ENCODE measurements at places on chromosomes 1 and 21. TPM values are rescaled to one million over a fixed set of nuclear protein-coding genes. Genes with fewer than 3 reads are reported as not detected.
A peak's percentile ranks its signal among the peaks of the same experiment; 100 is the strongest.

Gene OR2M3
- not detected for total RNA-seq

GRCh38 chr1:164693564-164694359 lies 134.8 kb downstream of the PBX1 start:
- no peak for DNase-seq

DNA sequence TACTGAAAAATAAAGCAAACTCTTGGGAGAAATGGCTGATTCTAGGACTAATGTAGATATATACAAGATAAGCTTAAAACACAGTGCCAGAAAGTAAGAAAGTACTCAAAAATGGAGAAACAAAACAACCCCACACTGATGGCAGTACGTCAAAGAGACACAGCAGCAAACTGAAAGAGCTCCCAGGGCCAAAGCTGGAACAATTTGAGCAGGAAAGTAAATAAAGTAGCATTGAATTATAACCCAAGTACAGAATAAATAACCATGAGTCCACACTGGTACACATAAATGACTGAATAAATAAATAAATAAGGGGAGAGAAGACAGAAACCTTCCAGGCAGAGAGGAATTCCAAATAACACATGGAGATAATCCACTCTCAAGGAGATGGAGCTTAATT lies 120.9 kb downstream of the GLUL start:
- no peak for DNase-seq

DNA sequence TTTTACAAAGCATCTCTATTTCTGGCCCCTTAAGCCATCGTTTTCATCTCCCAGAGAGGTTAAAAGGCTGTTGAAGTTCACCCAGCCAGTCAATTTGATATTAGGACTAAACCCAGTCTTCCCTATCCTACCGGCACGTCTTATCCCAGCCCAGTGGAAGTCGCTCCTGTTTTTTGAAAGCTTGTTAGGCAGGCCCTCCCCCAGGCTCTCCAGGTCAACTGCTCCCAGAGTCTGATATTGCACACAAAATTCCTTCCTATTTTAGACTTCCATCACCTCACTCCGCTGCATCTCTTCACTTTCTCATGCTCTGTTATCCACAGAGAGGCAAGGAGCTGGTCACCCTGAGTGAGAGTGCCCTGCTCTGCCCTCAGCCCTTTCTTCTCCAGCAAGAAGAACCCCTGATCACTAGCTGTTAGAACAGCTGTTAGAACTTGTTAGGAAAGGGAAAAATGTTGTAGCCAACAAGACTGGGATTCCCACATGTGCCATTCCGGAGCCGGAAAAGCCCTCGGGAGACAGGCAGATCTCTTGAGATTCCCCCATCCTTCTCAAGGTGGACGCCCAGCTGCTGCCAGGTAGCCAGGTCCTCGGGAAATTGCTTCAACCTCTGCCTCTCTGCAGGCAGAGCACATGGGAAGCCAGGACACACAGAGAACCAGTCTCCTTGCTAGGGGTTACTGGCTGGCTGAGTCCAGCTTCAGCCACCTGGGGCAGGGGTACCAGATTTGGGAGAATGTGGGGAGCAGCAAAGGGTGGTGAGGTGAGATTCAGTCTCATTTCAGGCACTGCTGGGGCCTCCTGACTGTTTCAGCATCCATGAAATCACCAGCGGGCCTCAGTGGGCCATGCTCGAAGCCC lies 25.7 kb downstream of the PLXNA2 start:
- DNase-seq = no peak

GRCh38 chr1:203985676-203986075 lies 87.2 kb upstream of the SOX13 start:
- peak; percentile 74 for DNase-seq

- no peak for DNase-seq
Observed at GRCh38 chr1:27536767-27537166, 46.8 kb upstream of the WASF2 start.

GRCh38 chr21:42532466-42533181 lies 19.0 kb downstream of the SLC37A1 start:
- DNase-seq = no peak

DNA sequence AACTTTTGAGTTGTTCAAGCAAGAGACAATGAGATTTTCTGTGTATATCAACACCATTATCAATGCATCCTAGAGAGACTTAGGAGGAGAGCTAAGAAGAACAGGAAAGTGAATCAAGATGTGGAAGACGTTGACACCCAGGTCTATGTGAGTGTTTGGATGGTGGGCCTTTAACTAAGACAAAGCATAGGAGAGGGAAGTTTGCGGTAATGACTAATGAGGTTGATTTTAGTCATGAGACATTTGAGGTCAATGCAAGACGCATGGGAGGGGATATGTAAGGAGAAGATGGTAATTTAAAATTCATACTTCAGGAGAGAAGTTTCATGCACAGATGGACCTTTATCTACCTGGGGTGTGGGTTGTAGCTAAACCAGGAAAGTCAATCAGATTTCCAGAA lies 269.6 kb downstream of the VAV3 start:
- DNase-seq = no peak

Gene IGSF5
- total RNA-seq = not detected

- DNase-seq = no peak
Observed at GRCh38 chr1:154524881-154525280, 22.7 kb upstream of the SHE start.

DNA sequence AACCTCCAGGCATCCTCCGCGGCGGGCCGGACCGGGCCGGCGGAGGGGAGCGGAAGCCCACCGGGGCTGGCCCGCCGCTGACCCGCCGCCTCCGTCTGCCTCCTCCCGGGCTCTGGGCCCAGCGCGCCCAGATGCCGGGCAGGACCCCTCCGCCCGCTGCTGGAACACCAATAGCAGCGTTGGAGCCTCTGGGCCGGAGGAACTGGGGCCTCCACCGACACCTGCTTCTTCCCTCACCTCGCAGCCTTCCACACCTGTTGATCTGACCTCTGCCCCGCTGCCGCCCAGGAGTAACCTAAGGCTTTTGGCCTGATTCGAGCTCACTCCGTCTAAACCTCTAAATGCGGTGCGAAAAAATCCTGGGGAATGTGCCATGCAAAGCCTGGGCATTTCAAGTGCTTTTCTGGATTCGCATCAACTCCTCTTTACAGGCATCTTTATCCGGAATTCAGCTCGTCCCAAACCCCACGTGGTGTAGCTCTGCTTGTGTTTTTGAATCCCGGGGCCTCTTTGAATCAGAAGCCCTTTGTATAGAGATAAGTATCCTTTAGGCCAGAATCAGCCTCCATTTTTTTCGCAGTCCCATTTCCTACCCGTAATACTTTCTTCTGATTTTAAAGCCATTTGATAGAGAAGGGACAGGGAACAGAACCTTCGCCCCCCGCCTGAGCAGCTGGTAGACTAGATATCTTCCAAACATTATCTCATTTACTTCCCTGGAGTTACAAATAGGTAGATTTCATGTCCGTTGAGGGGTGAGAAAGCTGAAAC lies 680 bp upstream of the CNN3 start:
- no peak for DNase-seq

Gene TCP10L
- total RNA-seq = 1.7 TPM

DNA sequence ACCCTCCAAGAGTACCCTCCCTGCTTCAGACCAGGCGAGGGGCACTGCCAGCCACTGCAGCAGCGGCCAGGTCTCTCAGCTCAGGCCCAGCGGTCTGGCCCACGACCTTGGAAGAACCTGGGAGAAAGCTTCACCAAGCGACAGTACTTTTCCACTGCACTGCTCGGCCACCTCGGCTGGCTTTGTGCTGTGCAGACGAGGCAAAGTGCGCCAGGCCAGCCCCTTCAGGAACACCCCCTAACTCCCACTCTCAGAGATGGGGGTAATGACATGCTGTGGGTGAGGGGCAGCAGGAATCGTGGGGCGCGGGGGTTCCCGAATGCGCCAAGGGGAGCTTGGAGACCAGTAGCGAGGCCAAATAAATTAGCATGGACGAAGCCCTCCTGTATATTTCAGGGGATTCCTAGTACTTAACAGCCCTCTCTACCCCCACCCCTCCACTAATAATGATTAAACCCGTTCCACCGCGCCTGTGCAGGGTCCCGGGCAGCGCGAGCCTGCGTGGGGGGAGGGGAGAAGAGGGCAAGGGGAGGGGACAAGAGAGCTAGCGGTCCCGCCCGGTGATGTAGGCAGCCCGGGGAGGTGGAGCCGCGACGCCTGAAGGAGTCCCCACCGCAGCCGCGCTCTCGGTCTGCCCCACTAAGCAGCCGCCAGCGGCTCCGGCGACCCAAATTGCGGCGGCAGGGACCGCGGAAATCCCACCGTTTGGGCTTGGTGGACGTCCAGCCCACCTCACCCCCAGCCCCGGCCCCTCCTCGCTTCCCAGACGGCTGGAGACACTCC lies at the start of gene FAM43B:
Gene FAM43B, plus strand, starts transcription at position 629 of the 783 bp plus-strand sequence. CDS start 401 bp downstream, outside the sequence.
- no peak for DNase-seq

GRCh38 chr1:52531249-52531872 lies 21.5 kb downstream of the TUT4 start:
- no peak for DNase-seq

GRCh38 chr1:179175011-179175841 lies 54.3 kb downstream of the ABL2 start:
- DNase-seq = no peak

Gene SORT1
- total RNA-seq = 92.6 TPM

GRCh38 chr1:186541003-186541402 lies 80.1 kb upstream of the PDC start:
- no peak for DNase-seq

DNA sequence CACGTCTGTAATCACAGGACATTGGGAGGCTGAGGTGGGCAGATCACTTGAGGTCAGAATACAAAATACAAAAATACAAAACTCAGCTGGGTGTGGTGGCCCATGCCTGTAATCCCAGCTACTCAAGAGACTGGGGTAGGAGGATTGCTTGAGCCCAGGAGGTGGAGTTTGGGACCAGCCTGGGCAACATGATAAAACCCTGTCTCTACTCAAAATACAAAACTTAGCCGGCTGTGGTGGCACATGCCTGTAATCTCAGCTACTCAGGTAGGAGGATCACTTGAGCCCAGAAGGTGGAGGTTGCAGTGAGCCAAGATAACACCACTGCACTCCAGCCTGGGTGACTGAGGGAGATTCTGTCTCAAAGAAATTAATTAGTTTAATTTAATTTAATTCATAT lies 6.5 kb upstream of the ITLN1 start:
- no peak for DNase-seq

DNA sequence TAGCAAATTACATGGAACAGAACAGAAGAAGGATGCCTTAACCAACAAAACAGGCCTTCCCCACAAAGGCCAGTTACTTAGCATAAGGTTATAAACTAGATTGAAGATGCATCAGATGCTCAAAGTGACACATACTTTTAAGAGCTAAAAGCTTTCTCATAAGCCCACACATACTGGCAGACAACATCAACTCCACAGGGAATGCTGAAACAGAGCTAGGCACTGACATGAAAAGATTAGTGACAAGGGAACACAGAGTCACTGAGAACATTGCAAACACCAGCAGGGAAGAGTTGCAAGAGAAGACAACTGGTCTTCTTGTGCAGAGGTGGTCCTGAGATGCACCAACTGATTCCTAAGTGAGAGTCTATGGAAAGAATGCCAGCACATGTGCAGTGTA lies 6.9 kb downstream of the TTC13 start:
- no peak for DNase-seq

GRCh38 chr1:22247527-22248245 lies 104.8 kb upstream of the WNT4 start:
- DNase-seq = no peak

- DNase-seq = no peak
Observed at GRCh38 chr1:112394743-112395062, 1.3 kb upstream of the CTTNBP2NL start.

Gene F11R
- 13.8 TPM for total RNA-seq

Gene SPATC1L
- total RNA-seq = 1.3 TPM

GRCh38 chr21:31604591-31605190 lies 54.8 kb upstream of the SOD1 start:
- no peak for DNase-seq

DNA sequence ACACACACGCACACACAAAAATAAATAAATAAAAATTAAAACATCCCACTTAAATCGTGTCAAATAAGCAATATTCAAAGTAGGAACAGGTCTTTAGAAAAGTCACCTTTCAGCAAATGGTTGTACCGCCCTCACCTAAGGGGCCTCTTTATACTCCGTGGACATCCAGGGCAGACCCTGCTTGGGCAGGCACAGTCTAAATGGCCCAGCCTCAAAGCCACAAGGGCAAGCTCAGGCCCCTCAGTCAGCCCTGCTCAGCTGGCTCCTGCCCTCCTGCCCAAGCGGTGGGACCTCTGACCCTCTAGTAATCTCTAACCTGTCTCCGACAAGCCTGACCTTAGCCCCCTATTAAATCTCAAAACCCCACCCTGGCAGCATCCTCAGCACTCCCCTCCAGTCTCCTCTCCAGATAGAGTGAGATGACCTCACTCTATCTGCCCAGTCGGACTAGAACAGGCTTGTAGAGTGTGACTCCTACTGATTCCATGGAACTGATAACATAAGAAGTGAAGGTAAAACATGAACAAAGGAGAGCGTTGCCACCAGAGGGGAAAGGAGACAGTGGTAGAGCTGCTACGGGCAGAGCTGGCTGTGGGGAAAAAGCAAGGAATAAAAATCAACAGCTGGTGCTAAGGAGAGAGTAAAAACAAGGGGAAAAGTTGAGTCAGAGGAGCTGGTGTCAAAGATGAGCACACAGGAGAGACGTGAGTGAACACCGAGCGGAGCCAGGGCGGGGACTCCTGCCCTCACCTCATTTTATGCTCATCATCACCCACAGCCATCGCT lies 36.0 kb downstream of the SIPA1L2 start:
- DNase-seq = peak; percentile 70

Gene LINGO4
- not detected for total RNA-seq

- DNase-seq = no peak
Observed at GRCh38 chr1:105909811-105910210, 1146.7 kb upstream of the PRMT6 start.

GRCh38 chr1:214296860-214297745 lies 16.1 kb downstream of the SMYD2 start:
- no peak for DNase-seq

Gene FAM177B
- not detected for total RNA-seq

Gene PSMB2
- total RNA-seq = 32.0 TPM

Gene CFAP45
- total RNA-seq = 0.17 TPM

Gene KLHDC9
- 7.4 TPM for total RNA-seq

Gene PRKAB2
- 21.5 TPM for total RNA-seq

GRCh38 chr21:46110499-46111192 lies 12.7 kb downstream of the COL6A2 start:
- peak; percentile 92 for DNase-seq

- DNase-seq = no peak
Observed at GRCh38 chr1:53894644-53895043, 657 bp downstream of the DIO1 start.

Gene LRRC38
- total RNA-seq = not detected

- DNase-seq = no peak
Observed at GRCh38 chr1:59994302-59995198, 68.0 kb upstream of the CYP2J2 start.

- no peak for DNase-seq
Observed at GRCh38 chr1:15751717-15752116, 6.9 kb upstream of the FBLIM1 start.

Gene OR2T11
- not detected for total RNA-seq

DNA sequence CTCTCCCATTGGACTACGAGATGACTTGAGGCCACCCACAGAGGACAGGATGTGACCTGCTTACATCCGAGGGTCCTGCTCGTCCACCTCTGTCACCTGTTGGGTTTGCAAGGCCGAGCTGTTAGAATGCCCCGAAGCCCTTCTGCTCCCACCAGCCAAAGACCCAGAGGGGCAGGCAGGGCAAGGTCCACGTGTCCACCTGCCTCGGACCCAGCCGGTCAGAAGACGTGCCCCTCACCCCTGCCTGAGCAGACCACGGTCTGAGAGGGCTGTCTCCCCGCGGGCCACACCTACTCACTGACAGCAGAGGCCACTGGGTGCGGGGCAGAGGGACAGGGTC lies 30.3 kb upstream of the TRAPPC10 start:
- no peak for DNase-seq

Measured in esophagus muscularis mucosa (tissue), 4 donors.